ENCODE measurements at places on chromosomes 13 and 19.

DNA sequence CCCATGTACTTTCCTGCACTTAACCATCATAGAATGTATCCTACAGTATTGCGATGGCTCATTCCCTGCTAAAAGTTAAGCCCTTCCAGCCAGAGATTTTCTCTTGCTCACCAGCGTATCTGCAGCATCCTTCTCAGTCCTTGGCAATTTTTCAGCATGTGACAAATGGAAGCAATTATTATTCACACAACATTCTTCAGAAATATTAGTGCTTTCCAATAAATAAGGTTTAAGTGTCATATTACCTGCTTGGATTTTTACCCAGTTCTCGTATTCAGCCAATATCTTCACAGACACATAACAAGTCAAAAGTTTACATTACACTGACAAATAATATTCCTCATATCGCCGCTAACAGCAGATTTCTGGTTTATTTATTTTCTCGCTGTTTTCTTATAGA lies 82.3 kb downstream of the POU4F1 start:
- no peak for DNase-seq

GRCh38 chr13:40624383-40624782 lies 42.1 kb downstream of the FOXO1 start:
- DNase-seq: no peak

DNA sequence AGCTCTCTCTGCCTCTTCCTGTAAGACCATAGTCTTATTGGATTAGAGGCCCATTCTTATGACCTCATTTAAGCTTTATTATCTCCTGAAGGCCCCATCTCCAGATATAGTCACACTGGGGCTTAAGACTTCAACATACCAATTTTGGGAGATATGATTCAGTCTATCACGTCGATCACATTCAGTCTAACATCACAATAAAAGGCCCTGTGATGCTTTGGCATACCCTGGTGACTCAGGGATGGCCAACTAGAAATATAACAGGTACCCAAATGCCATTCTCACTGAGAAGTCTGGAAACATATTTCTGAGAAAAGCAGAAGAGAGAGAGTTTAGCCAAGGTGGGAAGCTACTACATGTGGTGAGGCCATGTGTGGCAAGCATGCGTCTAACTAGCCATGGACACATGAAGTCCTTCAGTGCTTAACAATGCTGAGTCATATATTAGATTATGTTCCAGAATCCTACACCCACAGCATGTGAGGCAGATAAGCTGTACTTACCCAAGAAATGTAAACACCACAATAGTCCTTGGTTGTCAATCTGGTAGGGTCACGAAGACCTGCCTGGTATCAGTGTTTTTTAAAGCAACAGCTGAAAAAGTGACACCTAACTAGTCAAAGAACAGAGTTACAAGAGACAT lies 485.1 kb downstream of the FOXO1 start:
- no peak for DNase-seq

DNA sequence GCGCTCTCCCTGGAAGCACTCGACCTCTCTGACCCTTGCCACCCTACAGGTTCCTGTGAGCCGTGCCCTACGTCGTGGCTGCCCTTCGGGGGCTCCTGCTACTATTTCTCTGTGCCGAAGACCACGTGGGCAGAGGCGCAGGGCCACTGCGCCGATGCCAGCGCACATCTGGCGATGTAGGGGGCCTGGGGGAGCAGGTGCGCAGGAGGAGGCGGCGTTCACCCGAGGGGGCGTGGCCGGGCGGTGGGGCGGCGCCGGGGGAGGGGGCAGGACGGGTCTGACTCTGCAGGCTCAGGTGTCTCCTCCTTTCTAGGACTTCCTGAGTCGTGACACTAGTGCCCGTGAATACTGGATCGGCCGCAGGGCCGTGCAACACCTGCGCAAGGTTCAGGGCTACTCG lies 26.4 kb downstream of the CLEC4M start:
- no peak for DNase-seq

GRCh38 chr13:99905224-99905623 lies 66.3 kb downstream of the ZIC5 start:
- DNase-seq: no peak

- no peak for DNase-seq
Measured at GRCh38 chr19:44553478-44554171, 24.1 kb upstream of the CEACAM20 start.
